A172 (cell line): ENCODE measurements at places on chromosomes 3 and 15.

GRCh38 chr3:139227165-139227564 lies 116.7 kb upstream of the MRPS22 start:
- DNase-seq, result no peak

- no peak for DNase-seq
Observed at GRCh38 chr3:40585381-40586016, 60.7 kb downstream of the ZNF621 start.

- DNase-seq, result no peak
Observed at GRCh38 chr3:184551103-184551502, 10.5 kb upstream of the EPHB3 start.

DNA sequence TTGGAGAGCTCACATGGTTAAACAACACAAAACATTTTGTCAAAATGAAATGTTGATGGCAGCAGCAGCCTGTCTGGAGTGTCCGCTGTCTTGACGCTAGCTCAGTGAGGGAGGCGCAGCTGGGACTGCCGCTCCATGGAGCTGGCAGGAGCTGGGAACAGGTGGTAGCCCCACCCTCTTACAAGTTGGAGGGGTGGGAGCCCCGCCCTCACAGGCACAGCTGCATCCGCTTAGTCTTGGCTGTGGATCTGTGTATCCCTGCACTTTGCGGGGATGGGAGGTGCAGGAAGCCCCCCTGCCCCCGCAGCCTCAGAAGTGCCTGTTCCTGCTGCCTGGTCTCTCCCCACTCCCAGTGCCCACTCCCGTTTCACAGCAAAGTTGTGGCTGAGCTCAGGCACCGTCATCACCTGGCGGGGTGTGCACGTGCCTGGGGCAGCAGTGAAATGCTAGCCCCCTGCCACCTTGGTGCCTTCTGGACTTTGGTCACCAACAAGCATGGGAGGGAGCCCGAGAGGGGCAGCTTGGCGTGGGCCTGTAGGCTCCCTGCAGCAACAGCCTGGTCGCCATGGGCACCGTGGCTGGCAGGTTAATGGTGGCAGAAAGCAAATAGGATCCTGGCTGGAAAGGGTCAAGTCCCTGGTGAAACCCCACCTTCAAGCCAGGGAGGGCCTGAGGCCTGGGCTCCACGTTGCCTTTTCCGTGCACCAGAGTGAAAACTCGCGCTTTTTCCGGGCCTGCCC lies 53.8 kb upstream of the CADM2 start:
- DNase-seq, result no peak

GRCh38 chr3:6060251-6060650 lies 800.7 kb upstream of the GRM7 start:
- DNase-seq, result no peak

GRCh38 chr3:188002626-188003138 lies 151.3 kb upstream of the LPP start:
- no peak for DNase-seq

DNA sequence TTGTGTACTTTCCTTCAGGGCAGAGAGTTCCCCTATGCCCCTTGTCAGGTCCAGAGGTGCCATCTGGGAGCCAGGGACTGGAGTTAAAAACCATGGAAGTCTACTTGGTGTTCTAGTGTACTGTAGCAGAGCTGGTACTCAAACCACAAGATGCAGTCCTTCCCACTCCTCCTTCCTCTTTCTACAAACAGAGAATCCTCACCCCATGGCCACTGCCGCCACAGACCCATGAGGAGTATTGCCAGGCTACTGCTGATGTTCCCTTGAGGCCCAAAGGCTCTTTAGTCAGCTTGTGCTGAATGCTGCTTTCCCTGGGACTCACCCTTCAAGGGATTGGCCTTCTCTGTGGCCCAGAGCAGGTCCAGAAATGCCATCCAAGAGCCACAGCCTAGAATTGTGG lies 229.2 kb upstream of the ZPLD1 start:
- DNase-seq, result no peak

- peak; percentile 18 for DNase-seq
Observed at GRCh38 chr3:72127844-72128243, 342.9 kb upstream of the PROK2 start.

DNA sequence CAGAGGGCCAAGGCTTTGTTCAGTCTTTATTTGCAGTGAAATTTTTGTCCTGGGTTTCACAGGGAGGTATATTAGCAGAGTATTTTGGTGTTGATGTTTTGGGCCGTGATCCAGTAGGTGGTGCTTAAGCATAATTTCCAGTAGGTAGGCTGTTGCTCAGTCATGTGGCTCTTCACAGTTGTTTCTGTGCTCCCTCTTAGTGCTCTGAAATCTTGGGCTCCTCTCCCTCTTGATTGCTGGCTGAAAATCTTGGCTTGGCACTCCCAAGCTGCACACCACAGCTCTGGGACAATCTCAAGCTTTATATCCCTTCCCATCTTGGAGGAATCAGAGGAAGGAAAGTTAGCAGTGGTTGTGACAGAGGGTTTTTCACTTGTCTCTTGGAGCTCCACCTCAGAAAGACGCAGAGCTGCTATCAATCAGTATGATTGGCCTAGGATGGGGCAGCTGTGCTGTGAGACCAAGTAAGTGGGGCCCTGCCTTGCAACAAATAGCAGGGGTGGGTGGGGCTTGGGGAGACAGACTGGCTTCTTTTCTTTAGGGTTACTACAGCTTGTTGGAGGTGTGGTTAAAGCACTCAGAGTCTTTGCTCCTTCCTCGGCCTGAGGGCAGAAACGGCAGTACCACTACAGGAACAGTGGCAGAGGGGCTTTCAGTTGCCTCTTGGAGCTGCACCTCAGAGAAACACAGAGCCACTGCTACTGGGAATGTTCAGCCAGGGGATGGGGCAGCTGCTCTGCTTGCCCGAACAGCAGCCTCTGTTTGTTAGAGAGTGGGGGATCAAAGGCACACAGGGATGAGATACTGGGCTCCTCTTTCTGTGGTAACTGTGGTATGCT lies 627.0 kb downstream of the SI start:
- DNase-seq, result no peak

- no peak for DNase-seq
Observed at GRCh38 chr3:131782751-131783150, 252.1 kb downstream of the CPNE4 start.

- DNase-seq, result no peak
Observed at GRCh38 chr15:88118035-88118434, 138.5 kb downstream of the NTRK3 start.

- peak; percentile 57 for DNase-seq
Observed at GRCh38 chr3:120182613-120183511, 88.6 kb upstream of the GSK3B start.

DNA sequence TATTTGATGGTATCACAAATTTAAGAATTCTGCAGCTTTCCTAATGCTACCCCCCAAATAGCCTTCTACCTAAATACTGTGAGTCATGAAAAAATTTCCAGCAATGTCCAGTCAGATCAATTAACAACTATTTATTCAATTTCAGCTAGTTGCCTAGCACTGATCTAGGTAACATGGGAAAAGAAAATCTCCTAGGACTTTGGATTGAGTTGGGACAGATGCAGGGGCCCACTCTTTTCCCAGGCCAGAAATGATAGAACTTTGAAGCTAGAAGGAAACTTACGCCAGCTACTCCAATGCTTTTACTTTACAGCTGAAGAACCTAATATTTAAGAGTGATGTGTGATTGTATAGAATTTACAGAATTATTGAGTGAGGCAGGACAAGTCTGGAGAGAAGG lies 196.3 kb downstream of the FMN1 start:
- no peak for DNase-seq

GRCh38 chr15:77507911-77508310 lies 87.2 kb downstream of the HMG20A start:
- DNase-seq, result peak; percentile 55

- no peak for DNase-seq
Observed at GRCh38 chr3:33047842-33048834, 48.8 kb downstream of the GLB1 start.

DNA sequence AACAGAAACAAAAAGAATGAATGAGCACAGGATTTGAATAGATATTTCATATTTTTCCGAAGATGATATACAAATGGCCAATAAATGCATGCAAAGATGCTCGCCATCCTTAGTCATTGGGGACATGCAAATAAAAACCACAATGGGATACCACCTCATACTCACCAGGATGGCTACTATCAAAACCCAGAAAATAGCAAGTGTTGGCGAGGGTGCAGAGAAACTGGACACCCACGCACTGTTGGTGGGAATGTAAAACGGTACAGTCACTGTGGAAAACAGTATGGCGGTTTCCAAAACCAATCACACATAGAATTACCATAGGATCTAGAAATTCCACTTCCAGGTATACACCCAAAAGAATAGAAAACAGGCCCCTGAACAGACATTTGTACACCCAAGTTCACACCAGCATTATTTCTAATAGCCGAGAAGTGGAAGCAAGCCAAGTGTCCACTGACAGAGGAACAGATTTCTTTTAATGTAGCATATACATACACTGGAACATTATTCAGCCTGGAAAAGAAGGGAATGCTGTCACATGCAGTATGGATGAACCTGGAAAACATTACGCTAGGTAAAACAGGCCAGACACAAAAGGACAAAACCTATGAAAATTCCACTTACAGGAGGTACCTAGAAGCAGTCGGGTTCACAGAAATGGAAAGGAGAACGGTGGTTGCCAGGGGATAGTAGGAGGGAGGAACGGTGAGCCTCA lies 3.6 kb downstream of the RNF168 start:
- DNase-seq, result no peak

GRCh38 chr15:85282504-85283115 lies 97.8 kb upstream of the AKAP13 start:
- peak; percentile 73 for DNase-seq

- DNase-seq, result no peak
Observed at GRCh38 chr3:50243543-50243895, 7.5 kb downstream of the GNAI2 start.

GRCh38 chr3:38314112-38314763 lies 32.1 kb downstream of the SLC22A14 start:
- DNase-seq, result no peak

DNA sequence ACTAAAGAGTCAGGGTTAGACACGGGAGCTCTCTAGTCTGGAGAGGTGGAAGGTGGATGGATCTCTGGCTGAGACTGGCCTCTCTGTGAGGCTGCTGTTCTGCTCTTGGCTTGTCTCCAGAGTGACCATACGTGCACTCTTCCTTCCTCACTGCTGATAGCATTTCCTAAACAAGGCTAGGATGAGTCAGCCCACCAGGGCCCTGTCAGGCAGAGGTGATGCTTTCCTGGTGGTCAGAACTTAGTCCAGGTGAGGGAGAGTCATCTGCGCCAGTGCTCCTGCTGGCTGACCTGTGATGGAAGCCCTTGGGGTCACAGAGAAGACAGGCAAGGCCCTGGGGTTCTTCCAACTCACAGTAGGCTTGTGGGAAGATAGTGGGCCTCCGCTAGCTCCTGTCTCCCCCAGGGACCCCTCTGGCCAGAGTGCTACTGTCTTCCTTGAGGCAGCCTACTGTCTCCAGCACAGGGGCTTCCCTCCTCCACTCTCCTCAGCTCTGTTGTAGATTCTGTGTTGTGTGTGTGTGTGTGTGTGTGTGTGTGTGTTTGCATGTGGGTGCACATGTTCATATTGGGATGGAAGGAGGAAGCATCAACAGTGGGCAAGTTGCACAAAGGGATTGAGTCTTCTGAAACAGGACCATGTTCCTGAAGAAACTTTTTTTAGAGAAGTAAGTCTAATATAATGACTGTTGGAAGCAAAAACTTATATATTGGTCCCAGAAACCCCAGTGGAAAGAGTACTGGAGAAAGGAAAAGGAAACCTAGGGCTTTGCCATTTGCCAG lies 16.5 kb downstream of the ALPK3 start:
- peak; percentile 36 for DNase-seq

GRCh38 chr3:120274739-120275167 lies 10.3 kb downstream of the GPR156 start:
- no peak for DNase-seq

- DNase-seq, result no peak
Observed at GRCh38 chr15:67137951-67138848, 72.8 kb downstream of the SMAD3 start.

DNA sequence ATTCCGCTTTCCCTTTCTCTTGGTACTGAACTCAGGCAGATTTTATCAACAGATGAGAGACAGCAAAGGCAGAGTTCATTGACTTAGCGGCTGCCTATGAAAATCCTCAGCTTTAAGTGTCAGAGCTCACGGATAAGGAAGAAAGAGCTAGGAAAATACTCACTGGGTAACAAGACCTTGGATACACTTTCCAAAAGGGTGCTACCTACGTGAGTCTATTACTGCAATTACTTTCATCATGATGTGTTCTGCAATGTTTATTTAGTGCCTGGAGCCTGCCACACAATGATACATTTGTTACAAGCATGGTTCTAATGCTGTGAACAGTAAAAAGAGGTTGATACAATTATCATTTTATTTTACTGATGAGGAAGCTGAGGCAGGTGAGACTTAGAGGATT lies 177.5 kb downstream of the GRM7 start:
- DNase-seq, result no peak

GRCh38 chr3:108408883-108409799 lies 101.3 kb downstream of the MYH15 start:
- DNase-seq, result no peak

- DNase-seq, result no peak
Observed at GRCh38 chr3:128146201-128146600, 7.1 kb upstream of the EEFSEC start.
